Bone marrow (tissue), 2 donors: ENCODE measurements at places on chromosomes 3 and 15.

DNA sequence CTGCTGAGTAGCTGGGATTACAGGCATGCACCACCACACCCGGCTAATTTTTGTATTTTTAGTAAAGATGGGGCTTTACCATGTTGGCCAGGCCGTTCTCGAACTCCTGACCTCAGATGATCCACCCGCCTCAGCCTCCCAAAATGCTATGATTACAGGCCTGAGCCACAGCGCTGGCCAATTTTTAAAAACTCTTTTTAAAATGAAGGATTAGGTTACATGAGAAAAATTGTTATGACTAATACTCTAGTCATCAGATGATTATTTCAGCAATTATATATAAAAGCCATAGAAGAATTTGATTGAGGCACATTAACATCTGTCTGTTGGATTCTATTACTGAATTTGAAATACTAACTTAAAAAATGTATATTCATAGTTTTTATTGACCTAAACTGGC is 134.1 kb upstream of the MNS1 start:
- no peak for DNase-seq

- no peak for DNase-seq
Observed at GRCh38 chr15:73568564-73569280, 64.5 kb downstream of the NPTN start.

DNA sequence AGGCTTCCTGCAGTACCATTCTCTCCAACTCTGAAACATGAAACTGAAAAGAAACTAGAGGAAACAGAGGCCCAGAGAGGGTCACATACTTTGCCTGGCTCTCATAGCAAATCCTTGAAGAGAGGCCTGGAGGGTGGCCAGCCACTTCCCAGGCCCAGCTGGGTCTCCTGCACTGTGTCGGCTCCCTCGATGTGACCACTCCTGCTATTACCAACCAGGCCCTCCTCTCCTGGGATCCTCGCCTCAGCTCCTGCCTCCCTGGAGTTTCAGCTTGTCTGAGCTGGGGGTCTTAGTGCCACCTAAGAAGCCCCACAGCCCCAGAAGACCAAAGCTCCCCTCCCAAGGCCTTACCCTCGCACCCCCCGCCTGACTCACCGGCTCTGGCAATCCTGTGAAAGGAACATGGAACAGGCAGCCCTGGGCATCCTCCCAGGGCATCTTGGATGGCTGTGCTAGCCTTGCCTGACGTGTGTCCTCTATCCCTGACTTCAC is 4.6 kb downstream of the LOXL1 start:
- no peak for DNase-seq

- no peak for DNase-seq
Observed at GRCh38 chr3:179410331-179410730, 40.9 kb downstream of the GNB4 start.

DNA sequence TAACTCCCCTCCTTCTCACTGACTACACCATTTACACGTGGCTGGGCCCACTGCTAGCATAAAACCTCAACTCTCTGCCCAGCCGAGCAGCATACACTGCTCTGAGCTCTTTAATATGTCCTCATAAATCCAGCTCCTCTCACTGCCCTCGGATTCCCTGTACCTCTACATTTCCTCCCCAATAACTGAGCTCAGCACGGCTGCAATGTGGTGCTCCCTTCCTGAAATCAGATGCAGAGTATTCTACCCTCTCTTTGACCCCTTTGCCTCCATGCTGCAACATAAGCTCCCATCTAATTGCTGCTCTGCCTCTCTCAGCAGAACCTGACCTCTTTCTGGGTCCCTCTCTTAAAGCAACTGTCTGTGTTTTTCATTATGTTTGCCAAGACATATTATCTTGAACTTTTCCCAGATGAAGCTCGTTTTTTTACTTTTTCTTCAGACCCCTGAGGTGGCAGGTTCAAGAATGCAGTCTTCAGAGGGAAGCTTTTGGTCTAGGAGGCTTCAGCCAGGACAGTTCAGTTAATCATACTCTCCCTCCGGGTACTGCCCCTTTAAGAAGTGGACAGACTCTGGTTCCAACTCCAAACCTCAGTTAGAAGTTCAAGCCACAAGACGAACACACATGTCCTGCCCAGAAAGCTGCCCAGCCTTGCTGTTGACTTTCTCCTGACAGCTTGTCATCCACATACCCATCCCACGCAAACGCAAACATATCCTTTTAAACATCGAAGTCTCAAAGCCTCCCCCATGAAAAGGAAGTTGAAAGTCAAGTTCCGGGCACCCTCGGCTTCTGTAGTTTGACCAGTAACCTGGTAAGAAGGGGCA is 81.1 kb upstream of the NEO1 start:
- no peak for DNase-seq

DNA sequence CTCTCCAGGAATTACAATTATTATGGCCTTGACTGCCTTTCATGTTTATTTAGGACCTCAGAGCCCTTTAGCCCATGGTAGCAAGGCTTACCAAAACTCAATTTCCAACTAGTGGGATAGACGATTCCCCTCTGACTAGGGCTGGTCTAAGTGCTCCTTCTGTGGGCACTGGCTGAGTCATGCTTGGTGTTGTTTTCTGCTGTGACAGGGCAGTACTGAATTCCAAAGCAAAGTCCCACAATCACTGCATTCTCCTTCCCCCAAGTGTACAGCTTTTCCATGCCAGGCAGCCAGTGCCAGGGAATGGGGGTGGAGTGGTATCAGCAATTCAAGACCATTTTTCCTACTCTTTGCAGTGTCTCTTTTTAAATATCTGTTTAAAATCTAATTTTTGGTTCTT is 509.0 kb upstream of the NECTIN3 start:
- DNase-seq = no peak

DNA sequence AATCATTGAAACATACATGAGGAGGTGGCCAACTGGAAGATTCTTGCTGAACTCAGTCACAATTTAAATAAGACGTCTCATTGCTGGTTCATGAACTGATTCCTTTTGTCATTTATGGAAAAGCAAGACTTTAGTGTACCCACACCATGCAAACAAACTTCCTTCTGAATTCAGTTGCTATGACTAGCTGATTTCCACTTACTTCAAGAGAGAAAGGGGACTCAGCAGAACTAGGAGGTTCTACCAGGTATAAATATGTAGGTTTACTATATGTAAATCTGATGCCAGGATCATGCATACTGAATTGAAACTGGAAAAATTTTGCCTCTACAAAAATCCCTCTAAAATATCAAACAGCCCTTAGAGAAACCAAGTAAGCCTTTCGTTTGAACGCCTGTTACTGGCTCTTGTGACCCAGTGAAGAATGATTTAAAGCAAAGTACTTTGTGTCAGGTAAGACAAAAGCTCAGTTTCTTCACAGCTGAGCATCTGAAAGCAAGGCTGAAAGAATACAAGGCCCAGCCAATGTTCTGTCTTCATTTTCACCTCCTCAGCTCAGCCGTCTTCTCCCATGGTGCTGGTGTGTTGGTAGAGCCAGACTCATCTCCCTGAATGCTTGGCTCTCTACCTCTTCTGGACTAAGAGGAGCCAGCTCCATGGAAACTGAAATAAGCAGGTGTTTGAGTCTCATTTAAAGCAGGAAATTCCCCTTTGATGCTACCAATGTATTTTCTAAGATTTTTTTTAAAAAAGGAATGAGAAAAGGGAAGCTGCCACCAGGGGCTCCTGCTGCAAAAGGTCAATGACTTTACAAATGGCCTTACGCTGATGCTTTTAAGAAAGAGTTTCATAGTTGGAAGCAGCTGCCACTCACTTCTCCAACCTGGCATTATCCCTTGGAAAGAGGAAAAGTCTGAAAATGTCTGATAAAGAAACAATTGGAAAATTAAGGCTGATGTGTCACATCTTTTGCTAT is 301.6 kb downstream of the EFHB start:
- DNase-seq = no peak

DNA sequence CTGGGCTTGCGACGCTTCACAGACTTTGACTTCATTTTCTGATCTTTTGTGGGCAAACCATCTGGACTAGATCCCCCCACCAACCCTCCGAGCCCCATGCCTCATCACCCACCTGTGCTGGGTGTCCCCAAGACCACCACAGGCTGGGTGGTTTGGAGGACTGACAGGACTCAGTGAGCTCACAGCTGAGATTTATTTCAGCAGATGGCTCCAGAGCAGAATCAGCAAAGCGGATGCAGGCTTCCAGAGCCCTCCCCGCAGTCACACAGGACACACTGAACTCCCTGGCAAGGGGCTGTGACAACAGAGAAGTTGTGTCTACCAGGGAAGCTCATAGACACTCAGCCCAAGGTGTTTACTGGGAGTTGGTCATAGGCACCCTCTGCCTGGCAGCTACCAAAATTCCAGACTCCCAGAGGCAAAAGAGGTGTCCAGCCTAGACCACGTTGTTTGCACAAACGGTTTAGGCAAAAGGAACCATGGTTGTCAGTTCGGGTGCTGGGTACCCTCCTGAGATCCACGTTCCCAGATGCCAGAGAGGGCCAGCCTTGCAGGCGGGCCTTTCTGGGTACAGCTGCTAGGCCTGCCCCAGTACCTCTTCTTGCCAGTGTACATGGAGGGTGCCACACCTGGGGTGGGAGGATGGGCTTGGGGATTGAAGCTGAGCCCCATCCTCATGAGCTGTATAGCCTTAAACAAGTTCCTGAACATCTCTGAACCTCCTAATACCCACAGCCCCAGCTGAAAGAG is 170.3 kb downstream of the NSMCE3 start:
- DNase-seq = no peak

- DNase-seq = no peak
Observed at GRCh38 chr3:78257951-78258530, 1218.1 kb downstream of the ROBO2 start.

- no peak for DNase-seq
Observed at GRCh38 chr3:16227566-16227965, 37.2 kb downstream of the DPH3 start.

GRCh38 chr15:31306426-31307269 is 20.0 kb upstream of the KLF13 start:
- DNase-seq = no peak

GRCh38 chr15:43531018-43531670 is 13.7 kb downstream of the MAP1A start:
- no peak for DNase-seq
